ENCODE measurements at places on chromosomes 6 and 20. TPM values are rescaled to one million over a fixed set of nuclear protein-coding genes. Genes with fewer than 3 reads are reported as not detected.

- no peak for DNase-seq
Measured at GRCh38 chr6:128572294-128572693, 51.9 kb upstream of the PTPRK start.

DNA sequence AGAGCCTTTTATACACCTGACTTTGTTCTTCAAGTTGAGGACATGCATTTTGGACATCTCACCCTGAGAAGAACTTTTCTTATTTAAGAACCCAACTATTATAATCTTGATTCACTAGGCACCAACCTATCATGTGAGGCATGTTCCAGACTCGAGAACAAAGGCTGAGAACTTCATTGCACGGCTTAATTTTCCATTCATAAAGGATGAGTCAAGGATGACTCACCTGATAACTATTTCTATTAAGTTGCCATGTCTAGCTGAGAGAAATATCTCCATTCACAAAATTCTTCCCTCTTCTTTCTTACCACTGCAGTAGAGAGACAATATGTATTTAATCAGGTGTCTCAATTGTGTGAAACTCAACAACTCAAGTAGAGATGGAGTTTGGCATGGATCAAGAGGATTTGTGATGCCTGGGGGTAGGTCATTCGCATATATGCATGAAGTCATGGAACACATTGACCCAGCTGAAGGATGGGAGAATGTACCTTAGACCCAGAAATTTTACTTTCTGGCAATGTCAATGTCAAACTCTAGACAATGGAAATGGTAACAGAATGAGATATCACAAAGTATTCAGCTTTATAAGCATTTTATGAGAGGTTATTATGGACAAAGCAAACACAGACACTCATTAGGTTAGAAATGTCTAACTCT, 208.7 kb upstream of the PRND start:
- DNase-seq = no peak

The LCA5 gene
- total RNA-seq = 3.4 TPM

GRCh38 chr6:131782764-131783163, 25.1 kb upstream of the ENPP1 start:
- no peak for DNase-seq

- DNase-seq = no peak
Measured at GRCh38 chr6:111922454-111923297, 49.4 kb upstream of the FYN start.

- no peak for DNase-seq
Measured at GRCh38 chr6:27333642-27334040, 21.6 kb upstream of the POM121L2 start.

The TFAP2A gene
- not detected for total RNA-seq

- DNase-seq = no peak
Measured at GRCh38 chr6:141463237-141463977, 669.3 kb upstream of the GJE1 start.

DNA sequence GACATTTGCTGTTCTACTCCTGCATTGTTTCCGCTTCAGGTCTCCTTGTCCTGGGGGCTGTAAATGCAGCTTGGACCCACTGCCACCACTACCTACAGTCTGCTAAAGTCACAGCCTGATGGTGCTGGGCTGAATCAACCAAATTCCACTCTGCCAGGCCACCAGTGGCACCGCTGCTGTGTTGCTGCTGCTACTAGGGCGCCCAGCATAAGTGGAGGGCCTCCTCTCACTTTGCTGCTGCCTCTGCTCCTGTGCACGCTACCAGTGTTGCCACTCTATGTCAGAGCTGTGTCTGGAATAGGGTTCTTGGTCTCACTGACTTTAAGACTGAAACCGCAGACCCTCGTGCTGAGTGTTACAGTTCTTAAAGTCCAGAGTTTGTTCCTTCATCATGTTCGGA, 1.4 kb upstream of the SSR1 start:
- no peak for DNase-seq

All from omental fat pad (tissue), 4 donors.